ENCODE measurements at places on chromosomes 1 and 21.

DNA sequence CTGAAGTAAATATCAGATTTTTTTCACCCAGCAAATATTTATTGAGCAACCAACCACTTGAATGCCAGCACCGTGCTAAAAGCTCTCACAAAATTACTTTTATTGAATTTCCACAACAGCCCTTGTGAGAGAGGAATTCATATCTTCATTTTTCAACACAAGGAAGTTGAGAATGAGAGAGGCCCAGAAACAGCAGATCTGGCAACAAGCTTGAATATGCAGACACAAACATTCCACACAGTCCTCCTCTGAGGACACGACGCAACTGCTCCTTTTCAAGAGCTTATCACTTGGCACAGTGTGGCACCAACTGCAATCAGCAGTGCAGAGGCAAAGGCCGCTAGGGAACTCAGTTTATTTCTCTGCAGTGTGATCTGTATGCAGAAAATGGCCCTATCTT, 32.2 kb upstream of the IFNAR2 start:
- no peak for DNase-seq

DNA sequence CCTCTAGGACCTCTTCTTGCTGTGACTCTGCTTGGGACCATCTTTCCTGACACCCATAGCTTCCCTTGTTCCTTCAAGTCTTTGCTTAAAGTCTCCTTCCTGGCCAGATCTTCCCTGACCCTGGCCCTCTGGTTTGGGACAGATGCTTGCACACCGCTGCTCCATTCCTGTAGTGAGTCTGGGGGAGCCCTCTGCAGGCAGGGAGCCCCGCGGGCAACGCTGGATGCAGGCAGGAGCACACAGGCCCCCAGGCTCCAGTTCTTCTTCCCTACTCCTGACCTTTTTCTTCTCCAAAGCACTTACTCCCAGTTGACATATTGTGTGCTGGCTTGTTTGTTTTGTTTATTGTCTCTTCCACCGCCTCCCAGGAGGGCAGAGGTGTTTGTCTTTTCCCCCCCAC, 413.4 kb downstream of the CAMTA1 start:
- no peak for DNase-seq

DNA sequence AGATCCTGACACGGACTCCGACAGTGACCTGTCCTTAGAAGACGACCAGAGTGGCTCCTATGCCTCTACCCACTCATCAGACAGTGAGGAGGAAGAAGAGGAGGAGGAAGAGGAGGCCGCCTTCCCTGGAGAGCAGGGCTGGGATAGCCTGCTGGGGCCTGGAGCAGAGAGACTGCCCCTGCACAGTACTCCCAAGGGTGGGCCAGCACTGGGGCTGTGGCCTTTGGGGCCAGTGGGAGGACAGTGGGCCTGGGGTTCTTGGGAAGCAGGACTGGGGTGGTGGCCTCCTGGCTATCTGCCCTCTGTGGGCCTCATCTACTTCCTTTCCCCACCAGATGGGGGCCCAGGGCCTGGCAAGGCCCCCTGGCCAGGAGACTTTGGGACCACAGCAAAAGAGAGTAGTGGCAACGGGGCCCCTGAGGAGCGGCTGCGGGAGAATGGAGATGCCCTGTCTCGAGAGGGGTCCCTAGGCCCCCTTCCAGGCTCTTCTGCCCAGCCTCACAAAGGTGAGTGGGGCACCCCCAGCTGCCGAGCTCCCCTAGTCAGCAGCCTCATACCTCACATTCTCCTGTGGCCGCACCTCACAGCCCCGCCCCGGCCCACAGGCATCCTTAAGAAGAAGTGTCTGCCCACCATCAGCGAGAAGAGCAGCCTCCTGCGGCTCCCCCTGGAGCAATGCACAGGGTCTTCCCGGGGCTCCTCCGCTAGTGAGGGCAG, 10.0 kb downstream of the PSRC1 start:
- no peak for DNase-seq

DNA sequence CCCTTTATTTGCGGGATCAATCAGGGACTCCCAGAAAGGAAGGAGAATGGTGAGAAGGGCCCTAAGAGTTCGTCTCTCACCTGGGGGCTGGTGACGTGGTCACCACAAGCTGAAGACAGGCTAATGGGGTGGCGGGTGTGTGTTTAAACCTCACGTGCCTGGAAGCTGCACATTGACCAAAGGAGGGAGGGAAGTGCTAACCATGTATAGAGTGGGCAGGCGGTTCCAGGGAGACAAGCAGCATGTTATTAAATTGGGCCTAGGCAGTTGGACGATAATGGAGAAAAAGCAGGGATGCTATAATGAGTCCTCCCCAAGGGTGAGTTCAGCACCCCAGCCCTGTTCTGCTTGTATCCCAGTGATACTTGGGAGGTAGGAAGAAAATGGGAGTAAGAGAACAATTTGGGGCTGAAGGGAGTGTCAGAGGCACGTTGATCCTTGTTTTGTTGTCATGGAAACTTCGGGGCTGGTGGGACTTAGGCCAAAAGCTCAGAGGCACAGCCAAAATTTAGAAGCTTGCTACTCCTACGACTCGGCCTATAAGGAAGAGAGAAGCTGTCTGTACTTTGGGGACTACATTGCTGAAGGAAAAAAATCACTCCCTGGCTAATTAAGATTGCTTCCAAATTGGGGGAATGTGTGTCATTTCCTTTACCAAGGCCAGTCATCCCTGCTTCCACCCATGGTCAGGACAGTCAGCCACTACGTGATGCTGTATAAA, 33.2 kb upstream of the EPHA8 start:
- no peak for DNase-seq

DNA sequence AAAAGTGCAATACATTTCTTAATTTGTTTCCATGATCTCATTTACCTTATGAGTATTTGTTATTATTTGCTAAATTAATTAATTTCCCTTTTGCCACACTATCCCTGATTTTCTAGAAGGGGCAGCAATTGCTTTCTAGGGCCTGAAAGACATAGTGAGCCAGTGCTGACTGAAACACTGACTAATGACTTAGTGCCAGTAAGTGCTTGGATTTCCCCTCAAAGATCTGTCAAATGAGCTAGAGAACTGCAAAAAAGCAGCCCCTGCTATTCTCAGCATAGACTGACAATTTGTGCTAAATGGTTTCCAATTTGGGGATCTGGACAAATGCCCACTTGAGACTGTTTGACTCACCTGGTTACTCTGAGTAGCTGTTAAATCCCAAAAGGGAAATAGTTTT, 35.6 kb upstream of the USH2A start:
- DNase-seq, result no peak

GRCh38 chr1:228370941-228371740, 35.5 kb downstream of the TRIM11 start:
- DNase-seq, result no peak

- DNase-seq, result no peak
Measured at GRCh38 chr1:33332881-33333280, 12.0 kb upstream of the A3GALT2 start.

DNA sequence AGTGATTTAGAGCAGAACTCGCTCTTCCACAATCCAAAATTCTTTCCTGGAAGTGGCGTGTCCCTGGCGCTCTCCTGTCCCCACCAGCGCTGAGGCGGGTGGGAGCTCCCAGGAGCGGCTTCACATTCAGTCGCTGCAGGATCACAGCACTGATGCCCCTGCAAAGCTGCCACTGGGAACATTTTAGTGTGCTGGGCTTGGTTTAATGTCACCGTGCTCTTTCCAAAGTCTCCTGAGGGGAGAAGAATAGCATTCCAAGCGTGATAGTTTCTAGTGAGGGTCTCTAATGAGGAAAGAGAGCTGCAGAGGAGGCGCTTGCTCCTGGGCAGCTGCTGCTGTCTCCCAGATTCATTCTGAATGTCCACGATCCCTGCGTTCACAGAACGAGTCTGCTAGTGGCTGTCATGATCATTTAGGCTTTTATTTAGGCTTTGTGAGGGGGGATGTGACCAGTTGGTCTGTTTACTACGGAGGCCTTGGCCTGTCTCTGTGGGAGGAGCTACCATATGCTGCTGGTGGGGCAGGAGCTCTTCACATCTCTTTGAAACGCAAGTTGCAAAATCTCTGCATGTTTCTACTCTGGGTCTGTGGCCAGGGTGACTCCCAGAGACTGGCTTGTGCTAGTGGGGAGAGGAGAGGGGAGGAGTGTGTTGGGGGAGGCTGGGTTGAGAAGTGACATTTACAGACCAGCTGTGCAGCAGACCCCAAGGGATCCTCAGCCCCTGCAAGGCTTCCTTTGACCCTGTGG, 23.4 kb downstream of the OLFML3 start:
- no peak for DNase-seq

- no peak for DNase-seq
Measured at GRCh38 chr1:108913105-108913948, 36.5 kb downstream of the GPSM2 start.

GRCh38 chr1:58290685-58291372, 255.7 kb downstream of the OMA1 start:
- DNase-seq, result no peak

DNA sequence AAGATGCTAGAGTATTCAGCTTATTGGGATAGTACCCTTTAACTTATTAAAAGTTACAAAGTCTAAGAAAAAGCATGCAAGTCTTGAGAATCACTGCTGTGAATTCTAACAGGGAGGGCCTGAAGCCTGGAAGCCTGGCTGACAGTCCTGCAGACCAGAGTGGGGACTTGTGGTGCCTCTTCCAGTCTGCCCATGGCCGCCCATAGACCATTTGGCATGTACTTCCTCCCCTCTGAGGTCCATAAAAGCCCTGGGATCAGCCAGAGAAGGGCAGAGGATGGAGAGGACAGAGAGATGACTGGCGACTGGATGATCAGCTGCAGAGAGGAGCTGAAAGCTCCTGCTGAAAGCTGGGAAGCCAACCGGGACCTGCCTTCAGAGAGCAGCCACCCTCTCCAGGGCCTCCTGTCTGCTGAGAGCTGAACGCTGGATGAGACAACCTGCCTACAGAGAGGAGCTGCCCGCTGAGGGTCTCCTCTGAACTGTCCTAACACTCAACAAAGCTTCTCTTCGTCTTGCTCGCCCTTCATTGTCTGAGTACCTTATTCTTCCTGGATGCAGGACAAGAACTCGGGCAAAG, 12.5 kb upstream of the SLC1A7 start:
- no peak for DNase-seq

DNA sequence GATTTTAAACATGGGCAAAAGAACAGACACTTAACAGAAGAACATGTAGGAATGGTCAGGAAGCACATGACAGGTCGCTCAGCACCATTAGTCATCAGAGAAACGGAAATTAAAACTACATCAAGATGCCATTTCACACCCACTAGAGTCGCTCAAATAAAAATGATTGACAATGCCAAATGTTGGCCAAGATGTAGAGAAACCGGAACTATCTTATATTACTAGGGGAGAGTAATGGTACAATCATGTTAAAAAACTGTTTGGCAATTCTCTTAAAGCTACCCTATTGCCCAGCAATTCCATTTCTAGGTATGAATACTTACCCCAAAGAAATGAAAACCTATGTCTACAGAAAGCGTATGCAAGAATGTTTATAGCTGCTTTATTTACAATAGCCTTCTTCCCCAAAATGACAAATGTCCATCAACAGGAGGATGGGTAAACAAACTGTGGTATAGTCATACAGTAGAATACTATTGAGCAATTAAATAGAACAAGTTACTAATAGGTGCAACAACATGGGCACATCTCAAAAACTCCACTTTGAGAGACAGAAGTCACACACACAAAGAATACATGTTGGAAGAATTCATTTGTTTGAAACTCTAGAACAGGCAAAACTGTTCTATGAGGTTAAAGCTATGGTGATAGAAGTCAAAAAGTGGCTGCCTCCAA, 92.8 kb downstream of the ETS2 start:
- DNase-seq, result no peak

GRCh38 chr1:245079021-245079609, 75.7 kb upstream of the KIF26B start:
- DNase-seq, result no peak

Data from stimulated activated CD4-positive, alpha-beta T cell treated with anti-CD3 and anti-CD28 coated beads, Interleukin-2, amount 100 ng/mL, for 4 hours (primary cell).